ENCODE measurements at places on chromosomes 6 and 20.

DNA sequence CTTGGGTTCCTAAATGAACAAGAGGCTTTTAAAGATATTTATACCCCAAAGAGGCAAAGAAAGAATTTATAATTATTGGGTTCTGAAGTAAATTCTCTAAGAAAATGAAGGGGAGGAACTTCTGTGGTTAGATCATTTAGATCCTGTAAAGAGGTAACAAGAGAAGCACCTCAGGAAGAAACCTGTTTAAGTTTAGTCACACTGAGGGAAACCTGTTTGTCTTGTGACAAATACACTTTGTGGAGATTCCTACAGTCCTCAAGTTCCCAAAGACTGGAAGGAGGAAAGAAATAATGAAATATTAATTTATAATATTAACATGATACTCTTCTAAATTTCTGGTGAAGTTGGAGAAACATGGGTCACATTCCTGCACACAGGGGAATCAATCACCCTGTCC lies 647.5 kb downstream of the EYS start:
- no peak for DNase-seq

DNA sequence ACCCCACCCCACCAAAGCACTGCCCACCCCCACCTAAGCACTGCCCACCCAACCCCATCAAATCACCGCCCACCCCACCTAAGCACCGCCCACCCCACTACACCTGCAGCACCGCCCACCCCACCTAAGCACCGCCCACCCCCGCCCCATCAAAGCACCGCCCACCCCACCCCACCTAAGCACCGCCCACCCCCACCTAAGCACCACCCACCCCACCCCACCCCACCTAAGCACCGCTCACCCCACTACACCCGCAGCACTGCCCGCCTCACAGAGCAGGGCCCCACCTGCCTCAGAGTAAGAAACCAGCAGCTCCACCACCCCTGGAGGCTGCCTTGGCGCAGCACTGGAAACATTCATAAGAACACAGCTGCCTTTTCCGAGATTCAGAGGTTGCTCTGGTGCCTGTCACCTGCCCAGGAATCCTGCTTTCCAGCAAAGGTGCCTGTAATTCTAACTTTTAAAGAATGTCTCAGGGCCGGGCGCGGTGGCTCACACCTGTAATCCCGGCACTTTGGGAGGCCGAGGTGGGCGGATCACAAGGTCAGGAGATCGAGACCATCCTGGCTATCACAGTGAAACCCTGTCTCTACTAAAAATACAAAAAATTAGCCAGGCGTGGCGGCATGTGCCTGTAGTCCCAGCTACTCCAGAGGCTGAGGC lies 148.2 kb downstream of the BMP7 start:
- no peak for DNase-seq

- DNase-seq: no peak
Measured at GRCh38 chr6:136719280-136720044, 72.8 kb downstream of the MAP3K5 start.

DNA sequence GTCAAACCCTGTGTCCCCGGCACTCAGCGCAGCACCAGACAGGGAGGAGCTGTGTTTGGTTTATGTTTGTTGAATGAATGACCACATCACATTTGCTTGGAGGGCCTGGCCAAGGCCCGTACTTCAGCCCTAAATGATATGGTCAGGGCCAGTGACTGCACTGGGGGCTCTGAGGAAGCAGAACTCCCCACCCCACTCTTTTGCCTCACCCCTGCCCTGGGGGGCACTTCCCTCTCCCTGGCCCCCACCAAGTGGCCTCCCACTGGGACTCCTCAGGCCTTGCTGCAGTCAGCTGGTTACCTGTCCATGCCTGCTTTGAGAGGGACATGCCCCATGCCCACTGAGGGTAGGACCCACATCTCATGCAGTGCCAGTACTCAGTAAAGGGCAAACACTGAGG lies 2.9 kb downstream of the ADISSP start:
- DNase-seq: no peak

GRCh38 chr20:63886054-63886419 lies 8.9 kb upstream of the DNAJC5 start:
- no peak for DNase-seq

DNA sequence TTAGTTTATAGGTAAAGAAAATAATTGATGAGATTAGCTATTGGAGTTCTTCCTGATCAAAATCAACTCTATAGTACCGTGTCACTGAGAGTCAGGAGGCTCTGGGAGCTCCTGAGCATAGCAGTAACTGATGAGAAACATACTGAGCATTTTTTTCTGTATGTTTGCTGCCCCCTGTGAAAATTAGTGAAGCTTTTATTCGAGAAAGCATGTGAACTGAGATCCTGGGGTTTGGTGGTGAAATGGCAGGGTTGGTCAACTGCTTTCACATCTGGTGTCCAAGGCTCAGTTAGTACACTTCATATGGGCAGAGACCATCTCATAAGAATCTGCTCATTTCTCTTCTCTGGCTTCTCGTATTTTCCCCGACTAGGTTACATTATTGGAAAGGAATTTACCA lies 4.1 kb upstream of the ABT1 start:
- no peak for DNase-seq

- DNase-seq: no peak
Measured at GRCh38 chr6:89301586-89302194, 13.4 kb downstream of the GABRR2 start.

- no peak for DNase-seq
Measured at GRCh38 chr20:24978513-24978912, 14.0 kb downstream of the APMAP start.

DNA sequence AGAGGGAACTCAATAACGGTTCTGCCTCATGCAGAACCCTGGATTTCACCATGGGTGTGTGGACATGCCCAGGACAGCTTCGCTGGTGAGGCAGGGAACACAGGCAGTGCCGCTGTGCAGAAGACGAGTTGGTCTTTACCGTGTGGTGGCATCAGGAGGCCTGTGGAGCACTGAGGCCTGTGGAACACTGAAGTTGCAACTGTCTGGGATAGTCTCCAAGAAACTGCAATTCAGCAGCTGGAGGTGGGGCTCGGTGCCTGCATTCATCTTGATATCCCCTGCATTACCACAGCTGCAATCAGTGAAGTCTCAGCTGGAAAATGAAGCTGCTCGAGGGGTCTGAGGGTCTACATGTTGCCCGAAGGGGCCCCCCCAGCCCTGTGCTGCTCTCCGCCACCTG lies 202.4 kb upstream of the CDH4 start:
- DNase-seq: no peak

Data from prostate gland (tissue), 2 donors.